NCI-H1930 (cell line): ENCODE measurements at places on chromosomes 5 and 9.
A peak's percentile ranks its signal among the peaks of the same experiment; 100 is the strongest.

DNA sequence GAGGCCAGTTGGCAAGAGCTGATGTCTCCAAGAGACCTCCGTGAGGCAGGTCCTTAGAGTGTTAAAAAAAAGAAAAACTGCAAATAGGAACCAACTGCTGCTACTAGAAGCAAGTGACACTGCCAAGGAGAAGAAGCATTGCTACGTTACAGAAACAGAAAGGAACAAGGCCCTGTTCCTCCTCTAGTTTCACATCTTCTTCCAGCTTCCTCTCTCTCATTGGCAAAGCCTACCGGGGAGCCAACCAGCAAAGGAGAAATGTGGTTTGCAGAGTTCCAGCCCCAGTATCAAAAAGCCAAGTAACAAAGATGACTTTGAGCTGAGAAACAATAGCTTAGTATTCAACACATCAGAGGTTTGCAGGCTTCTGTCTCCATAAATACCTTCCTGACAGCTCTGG is 145.9 kb downstream of the PRELID2 start:
- no peak for DNase-seq

GRCh38 chr5:138649316-138649720 is 74.1 kb upstream of the HSPA9 start:
- no peak for DNase-seq

- DNase-seq: no peak
Measured at GRCh38 chr9:137881591-137882505, 4.3 kb downstream of the CACNA1B start.

DNA sequence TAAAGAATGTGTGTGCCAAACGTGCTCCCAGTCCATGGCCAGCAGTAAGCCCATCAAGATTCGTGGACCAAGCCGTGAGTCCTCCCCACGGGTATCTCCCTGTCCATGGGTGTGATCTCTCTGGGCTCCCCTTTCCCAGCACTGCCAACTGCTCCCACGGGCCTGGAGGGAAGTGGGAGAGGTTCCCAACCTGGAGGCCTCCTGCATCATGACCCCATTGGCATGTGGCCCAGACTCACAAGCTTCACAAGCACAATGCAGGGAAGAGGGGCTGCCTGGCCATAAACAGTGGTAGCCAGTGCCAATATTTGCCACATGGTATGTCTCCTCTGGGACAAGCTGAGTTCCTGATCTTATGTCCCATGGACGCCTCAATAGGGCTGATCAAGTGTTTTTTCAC is 59.1 kb downstream of the ABLIM3 start:
- DNase-seq: no peak

DNA sequence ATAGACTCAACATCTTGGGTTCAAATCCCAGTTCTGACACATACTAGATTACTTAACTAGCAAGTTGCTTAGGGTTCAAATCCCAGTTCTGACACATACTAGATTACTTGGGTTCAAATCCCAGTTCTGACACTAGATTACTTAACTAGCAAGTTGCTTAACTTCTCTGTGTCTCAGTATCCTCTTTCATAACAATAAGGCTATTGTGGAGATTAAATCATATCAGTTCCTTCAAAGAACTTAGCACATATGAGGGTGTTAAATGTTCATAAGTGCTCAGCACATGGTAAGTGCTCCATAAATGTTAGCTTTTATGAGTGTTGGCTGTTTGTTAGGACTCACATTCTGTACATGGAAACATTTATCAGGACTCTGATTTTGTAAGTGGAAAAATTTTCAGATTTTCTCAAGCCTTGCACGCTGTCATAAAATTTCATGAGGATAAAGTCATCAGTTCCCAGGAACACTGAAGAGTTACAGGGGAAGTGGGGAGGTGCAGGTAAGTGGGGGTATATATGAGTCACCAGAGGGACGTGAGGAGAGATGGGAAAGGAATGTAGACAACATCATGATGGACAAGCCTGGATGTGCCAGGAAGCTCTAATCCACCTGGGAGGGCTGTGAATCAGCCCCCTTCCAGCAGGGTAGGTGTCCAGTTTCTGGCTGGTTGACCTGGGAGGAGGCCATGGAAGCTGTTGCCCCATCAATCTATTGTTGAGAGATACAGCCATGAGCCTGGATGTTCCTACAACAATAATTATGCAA is 532.2 kb upstream of the WWC1 start:
- no peak for DNase-seq

GRCh38 chr5:17189381-17190036 is 27.9 kb upstream of the BASP1 start:
- DNase-seq: peak; percentile 81

DNA sequence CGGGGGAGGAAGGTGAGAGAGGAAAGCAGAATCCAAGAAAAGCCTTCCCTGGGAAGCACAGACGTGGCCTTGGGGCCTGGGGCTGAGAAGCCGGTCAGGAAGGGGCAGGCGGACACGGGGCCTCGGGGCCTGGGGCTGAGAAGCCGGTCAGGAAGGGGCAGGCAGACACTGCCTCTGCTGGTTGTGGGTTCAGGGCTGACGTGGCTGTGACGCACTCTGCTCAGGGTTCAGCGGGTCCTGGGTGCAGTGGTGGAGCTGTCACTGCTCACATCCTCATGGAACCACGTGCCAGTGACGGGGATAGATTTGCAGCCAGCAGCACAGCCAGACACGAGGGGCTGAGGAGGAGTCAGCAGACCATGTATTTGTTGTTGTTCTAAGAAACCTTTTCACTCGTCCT is 12.8 kb downstream of the PAEP start:
- DNase-seq: no peak
